SHP77 (cell line): ENCODE measurements at places on chromosomes 11 and 22.
A peak's percentile ranks its signal among the peaks of the same experiment; 100 is the strongest.

DNA sequence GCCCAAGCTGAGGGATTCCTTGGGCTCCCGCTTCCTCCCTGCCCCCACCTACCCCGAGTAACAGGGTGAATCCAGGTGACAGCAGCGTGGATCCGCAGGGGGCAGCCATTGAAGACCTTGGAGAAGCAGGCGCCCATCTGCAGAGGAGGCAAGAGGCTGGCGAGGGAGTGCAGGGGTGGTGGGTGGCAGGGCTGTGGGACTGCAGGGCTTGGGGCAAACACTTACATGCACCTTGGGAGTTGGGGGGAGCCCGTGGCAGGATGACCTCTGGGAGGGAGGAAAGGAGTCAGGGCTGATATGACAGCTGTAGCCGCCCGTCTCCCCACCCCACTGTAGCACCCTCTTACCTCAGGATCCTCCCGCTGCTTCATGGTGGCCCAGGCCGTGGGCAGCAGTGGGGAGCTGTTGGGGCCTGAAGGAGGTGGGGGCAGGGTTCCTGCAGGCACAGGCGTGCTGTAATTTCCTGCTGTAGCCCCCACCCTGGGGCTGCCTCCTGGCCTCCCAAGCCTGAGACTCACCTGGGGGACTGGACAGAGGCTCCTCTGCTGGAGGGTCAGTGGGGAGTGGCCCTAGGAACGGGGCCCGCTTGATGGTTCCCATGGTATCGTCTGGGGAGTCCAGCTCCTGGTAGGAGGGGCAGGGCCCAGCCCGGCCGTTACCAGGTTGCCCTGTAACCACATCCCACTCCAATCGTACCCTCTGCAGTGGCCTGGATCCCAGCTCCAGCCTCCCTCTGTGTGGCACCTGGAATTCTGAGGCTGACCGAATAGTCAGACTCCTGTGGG is 6.1 kb downstream of the MAP4K2 start:
- no peak for DNase-seq

GRCh38 chr11:60785136-60785535 is at the start of gene MS4A10:
TSS of gene MS4A10 (plus strand) at chr11:60785333. CDS start at chr11:60790336, 5,003 bp downstream.
- no peak for DNase-seq

- DNase-seq, result no peak
Measured at GRCh38 chr11:114586797-114587196, 8.8 kb downstream of the NXPE4 start.

DNA sequence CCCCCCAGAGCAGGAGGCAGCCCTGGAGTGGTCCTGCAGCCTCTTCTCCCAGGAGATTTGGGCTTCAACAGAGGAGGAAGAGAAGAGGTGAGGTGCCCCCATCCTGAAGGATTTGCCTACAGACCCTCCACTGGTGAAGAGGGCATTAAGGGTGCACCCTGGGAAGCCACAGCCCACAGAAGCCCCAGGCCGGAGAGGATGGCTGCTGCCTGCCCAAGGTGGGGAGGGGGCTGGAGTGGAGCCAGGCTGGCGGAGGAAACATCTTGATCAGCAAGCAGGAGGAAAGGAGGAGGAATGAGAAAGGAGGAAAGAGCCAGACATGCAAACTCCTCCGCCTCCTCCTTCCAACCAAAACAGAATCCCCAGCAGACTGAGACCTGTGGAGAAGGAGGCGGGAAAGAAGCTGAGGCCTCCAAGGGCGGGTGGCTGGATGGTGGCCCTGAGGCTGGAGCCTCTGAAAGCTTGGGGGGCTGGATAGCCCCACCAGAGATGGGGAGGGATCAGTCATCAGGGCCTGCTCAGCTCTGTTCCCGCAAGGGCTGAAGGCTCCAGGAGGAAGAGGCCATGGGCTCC is 31.3 kb downstream of the ARRB1 start:
- no peak for DNase-seq

- DNase-seq, result no peak
Measured at GRCh38 chr11:19199771-19200170, 2.0 kb downstream of the CSRP3 start.

DNA sequence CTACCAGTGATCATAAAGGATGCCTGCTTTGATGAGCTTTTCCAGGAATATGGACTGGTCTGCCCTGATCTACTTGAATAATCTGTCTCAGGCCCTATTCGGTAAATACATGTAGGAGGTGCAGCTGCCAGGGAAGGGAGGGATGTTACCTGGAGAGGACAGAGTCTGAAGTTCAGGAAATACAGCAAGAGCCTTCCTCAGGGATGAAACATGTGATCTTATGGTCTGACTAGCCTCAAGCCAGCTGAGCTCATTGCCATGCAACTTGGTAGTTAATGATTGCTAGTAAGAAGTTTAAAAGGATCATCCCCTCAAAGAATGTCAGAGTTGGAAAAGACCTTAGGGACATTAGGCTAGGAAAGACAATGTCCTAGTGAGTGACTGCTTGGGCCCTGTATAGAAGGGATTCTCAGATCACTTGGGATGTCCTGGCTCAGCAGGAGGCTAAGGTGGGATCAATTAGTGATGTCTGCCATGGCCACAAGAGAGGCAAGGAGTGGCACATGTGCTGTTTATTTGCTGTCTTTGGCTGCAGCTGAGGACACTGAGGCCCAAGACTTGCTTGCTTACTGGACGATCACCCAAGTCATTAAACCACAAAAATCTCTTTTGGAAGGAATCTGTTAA is 18.5 kb downstream of the PTPRJ start:
- peak; percentile 22 for DNase-seq

DNA sequence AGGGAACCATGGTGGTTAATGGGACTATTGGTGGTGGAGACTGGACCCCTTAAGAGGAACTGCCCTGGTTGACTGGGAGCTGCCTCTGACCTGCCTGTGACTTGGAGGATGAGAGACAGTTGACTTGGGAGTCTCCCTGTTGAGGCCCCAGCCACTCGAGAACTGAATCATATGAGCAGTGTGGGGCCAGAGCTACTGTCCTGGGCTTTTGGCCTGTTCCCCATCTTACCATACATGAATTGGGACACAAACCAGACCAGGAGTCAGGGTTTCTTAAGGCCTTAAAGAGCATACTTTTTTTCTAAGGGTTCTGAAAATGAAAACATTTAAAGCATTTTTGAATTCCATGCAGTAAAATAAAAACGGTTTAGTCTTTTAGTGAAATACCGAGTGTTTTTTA is 92.8 kb downstream of the TEAD1 start:
- DNase-seq, result no peak

DNA sequence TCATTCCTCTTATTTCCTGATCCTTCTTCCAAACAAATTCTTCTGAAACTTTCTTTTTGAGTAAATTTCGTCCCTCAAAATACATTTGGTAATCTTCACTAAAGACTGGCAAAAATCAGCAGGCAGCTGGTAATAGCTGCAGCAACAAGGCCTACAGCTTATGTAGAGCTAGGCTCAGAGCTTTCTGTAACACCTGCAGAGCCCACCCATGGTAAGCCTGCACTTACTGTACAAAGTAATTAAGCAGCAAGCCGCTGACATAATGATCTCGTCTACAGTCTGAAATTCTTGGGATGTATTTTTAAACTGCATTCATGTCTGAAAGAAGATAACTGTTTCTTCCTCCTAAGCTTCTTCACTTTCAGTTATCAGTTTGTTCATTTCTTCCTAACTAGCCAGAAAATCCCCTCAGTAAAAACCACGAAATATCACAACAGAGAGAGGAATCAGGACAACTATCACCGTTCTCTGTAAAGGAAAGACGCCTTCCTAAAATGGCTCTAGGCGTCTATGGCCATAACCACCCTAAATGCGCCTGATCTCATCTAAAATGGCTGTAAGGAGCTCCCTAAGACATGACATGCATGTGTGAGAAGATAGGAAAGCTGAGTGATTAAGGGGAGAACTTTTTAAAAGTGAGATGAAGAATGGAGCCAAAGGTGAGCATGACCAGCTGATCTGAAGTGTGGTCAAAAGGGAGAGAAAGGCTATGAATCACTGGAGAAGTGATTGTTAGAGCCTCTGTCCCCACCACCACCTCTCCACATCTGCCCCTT is 56.2 kb downstream of the DENND5A start:
- no peak for DNase-seq

DNA sequence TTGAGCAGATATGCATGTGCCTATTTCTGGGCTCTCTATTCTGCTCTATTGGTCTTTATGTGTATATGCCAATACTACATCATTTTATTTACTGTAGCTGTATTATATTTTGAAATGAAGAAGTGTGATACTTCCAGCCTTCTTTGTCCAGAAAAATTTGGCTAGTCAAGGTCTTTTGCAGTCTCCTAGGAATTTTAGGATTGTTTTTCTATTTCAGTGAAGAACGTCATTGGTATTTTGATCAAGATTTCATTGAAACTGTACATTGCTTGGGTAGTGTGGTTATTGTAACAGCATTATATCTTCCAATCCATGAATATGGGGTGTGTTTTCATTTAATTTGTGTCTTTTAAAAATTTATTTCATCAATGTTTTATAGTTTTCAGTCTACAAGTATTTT is 400.3 kb downstream of the AASDHPPT start:
- DNase-seq, result no peak

GRCh38 chr11:97118614-97119200 is 728.9 kb downstream of the JRKL start:
- no peak for DNase-seq

- no peak for DNase-seq
Measured at GRCh38 chr22:38081941-38082828, 1.8 kb downstream of the SLC16A8 start.

GRCh38 chr22:31790240-31790639 is 36.4 kb downstream of the DEPDC5 start:
- no peak for DNase-seq

GRCh38 chr11:49432242-49432848 is 223.9 kb upstream of the FOLH1 start:
- peak; percentile 58 for DNase-seq

- DNase-seq, result no peak
Measured at GRCh38 chr11:95014184-95014821, 10.8 kb upstream of the KDM4E start.

DNA sequence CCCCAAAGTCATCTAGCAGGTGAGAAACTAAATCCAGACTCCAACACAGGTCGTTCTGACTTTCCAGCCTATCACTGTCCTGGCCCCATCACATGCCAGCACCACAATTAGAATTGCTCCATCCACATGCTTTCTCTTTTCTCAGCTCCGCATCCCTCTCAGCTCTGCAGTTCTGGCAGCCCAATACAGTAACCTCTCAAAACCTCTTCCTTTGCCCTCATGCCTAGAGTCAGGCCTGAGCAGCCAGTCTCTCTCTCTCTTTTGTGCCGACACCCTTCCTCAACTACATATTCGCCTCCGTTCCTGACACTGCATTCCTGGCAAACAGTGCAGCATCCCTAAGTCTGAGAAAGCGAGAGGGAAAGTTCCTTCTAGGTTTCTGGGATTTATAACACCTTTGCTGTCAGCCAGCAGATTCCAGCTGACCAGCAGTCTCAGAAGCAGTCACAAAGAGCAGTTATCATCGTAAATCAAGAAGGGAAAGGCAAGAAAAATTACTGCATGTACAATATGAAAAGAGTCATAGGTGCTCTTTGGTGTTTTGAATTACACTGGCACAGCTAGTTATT is 258.0 kb downstream of the FAT3 start:
- DNase-seq, result no peak

DNA sequence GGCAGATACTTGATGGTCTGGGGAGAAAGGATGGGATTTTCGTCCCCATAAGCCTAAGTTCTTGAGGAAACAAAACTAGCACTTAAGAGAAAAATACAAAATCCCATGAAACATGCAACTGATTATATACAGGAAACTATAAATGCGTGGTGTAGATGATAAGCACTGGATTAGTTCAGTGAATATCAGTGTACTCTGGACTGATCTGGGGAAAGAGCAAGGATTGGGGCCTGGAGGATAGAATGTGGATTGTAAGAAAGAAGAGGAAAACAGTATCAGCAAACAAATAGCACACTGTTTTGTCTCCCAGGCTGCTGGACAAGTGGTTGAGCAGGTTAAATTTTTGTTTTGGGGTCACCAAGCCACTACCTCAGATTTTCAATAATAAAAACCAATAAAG is 49.8 kb downstream of the DCUN1D5 start:
- DNase-seq, result no peak
